ENCODE measurements at places on chromosomes 1 and 21.

GRCh38 chr1:218659911-218660677, 315.0 kb downstream of the TGFB2 start:
- no peak for DNase-seq

DNA sequence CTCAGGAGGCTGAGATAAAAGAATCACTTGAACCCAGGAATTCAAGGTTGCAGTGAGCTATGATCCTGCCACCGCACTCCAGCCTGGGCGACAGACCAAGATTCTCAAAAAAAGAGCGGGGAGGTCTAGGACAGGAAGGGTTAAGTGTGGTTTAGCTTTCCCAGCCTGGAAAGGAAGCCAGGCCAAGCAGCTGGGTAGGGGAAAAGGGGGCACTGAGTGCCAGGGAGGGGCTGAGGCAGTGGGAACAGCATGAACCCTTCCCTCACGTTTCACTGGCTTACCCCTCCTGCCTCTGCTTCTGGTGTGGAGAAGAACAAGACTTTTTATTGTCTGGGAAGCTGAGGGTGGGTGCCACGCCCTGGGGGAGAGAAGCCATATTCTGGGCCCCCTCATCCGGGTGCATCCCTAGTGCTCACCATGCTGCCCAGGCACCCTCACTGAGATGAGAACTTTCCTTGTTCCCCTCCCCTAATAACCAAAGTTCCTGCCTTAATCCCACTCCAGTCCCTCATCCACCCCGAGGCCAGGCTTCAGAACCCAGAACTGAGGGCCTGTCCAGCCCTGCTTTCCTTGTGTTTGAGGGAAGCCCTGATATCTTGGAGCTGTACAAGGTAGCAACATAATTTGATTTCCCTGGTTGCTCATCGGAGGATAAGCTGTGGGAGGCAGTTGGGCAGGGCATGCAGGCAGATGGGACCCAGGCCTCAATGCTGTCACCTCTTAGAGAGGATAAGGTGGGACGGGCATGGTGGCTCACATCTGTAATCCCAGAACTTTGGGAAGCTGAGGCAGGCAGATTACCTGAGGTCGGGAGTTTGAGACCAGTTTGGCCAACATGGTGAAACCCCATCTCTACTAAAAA, 2.0 kb upstream of the LMNA start:
- DNase-seq = no peak

GRCh38 chr1:67824766-67825165, 8.5 kb downstream of the GNG12 start:
- no peak for DNase-seq

DNA sequence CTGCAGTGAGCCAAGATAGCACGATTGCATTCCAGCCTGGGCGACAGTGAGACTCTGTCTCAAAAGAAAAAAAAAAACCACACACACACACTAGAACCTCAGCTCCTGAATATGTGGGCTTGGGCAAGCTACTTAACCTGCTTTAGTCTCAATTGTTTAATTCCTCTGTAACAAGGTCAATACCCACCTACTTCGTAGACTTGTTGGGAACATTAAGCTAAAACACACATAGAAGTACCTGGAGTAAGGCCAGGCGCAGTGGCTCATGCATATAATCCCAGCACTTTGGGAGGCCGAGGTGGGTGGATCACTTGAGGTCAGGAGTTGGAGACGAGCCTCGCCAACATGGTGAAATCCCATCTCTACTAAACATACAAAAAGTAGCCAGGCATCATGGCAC, 77.1 kb downstream of the CLSTN1 start:
- DNase-seq = no peak

GRCh38 chr1:202615501-202616354, 94.5 kb downstream of the SYT2 start:
- DNase-seq = peak; percentile 95

DNA sequence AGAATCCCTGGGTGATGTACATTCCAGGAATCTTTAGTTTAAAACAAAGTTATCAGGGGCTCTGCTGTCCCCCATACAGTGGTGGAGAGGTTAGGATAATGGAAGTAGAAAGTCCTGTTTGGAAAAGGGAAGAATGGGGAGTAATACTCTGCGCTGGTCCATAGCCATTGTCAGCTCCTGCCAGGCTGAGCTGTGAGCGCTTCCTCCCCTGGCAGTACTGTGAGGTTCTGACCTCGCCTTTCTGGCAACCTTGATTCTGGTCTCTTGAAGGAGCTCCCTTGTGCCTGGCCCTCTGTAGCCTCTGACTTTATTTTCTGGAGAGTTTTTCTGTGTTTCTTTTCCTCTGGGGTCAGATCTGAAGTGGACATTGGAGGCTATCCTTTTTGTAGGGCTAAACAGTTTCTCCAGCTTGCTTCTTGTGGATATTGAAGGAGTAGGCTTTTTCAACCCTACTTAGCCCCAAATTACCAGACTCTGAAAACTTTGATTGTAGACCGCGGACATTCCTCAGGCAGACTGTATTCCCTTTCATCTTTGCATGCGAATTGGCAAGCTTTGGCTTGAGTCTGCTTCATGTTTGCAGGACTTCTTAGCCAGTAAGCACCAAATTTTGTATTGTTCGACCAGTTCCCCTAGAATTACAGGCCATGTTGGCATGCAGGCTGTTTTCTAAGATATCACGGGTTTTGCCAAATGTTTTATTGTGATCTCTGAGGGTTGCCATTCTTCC, 13.8 kb downstream of the UBE4B start:
- DNase-seq = no peak

DNA sequence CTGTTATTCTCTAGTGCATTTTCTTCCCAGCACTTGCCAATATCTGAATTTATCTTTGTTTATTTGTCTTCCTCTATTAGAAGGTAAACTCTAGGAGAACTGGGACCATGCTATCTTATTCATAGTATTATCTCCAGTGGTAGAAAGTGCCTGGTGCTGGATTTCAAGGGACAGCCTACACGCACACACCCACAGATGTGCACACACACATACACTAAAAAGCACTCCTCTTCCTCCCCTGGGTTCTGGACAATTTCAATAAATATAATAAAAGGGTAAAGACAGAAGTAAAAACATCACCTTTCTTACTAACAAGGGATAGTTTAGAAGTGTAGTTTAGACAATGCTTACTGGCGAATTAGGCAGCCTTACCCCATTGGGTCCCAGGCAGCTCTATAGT, 28.5 kb upstream of the USP24 start:
- no peak for DNase-seq

GRCh38 chr1:172040466-172040865, 199.2 kb downstream of the DNM3 start:
- no peak for DNase-seq

- no peak for DNase-seq
Measured at GRCh38 chr1:93977598-93977945, 68.3 kb upstream of the GCLM start.

- DNase-seq = no peak
Measured at GRCh38 chr21:36716836-36717235, 17.9 kb downstream of the SIM2 start.

DNA sequence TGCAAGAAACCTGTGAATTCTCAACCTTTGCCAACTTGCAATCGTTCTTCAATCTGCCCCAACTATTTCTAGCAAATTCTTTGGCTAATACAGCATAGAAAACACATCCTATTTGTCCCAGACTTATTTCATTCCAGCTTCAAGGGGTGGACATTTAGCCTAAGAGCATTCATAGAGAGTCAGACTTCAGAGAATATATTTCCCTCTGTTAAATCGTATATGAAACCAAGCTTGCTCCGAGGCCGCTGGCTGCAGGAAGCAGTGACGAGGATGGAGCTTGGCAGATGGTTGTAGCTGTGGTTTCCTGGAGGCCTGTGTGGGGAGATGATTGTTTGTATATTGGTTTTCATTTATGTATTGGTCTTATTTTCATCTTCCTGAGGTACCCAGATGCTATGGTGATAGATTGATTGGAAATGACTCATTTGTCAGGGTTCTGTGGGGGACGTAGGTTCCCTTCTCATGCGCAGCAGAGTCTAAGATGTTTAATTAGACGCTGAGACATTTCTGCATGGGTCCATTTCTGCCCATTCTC, 26.1 kb downstream of the MAN1C1 start:
- peak; percentile 44 for DNase-seq

DNA sequence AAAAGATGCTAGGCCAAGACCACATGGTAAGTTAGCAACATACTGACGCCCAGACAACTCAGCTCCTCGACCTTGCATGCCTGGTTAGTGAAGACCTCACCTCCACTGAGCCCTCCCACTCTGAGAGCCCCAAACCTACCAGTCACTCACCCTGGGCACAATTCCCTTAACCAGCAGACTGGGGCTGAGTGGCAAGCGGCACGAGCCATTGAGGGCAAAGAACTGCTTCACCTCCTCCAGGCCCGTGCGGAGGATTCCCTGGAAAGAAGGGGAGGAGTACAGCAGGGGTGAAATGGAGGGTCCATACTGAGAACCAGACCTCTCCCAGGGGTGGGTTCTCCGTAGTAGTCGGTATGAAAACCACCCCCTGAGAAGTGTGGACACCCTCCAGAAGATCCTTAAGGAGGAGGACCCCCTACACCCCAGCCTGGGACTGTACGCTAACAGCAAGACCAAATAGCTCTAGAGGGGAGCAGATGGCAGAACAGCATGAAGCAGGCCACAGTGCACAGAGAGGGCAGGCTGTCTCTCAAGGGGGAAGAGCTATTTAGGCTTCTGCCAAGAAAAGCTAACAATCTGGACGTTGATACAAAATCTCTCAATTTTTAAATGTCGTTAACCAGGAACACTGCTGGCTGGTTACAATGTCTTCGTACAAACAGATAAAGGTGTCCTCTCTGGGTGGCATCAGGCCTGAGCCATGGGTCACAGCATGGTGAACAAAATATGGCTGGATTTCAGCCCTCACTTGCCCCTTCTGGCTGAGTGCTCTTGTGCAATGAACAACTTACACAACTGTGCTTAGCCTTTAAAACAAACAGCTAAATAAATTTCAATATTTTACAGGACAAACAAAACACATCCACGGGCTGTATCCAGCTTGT, 31.0 kb upstream of the PPP1R15B start:
- DNase-seq = no peak

DNA sequence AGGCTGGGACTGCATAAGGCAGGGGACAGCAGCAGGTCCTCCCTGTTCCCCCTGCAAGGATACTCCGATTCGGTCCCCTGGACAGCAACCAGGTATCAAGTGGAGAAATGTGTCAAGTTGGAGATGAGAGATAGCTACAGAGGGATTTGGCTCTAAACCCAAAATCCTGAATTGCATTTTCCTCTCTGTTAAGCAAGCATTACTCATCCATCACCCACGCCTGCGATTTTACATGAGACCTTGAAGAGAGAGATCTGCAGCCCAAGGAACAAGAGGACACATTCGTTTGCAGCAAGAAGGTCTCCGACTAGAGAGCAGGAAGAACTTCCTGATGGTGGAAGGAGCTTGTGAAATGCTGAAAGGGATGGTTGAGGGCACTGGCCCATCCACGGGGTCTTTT, 21.9 kb downstream of the SYT2 start:
- DNase-seq = no peak

- peak; percentile 95 for DNase-seq
Measured at GRCh38 chr1:247500865-247501264, 35.4 kb downstream of the OR2C3 start.

GRCh38 chr1:239483391-239483790, 97.0 kb downstream of the CHRM3 start:
- DNase-seq = no peak

DNA sequence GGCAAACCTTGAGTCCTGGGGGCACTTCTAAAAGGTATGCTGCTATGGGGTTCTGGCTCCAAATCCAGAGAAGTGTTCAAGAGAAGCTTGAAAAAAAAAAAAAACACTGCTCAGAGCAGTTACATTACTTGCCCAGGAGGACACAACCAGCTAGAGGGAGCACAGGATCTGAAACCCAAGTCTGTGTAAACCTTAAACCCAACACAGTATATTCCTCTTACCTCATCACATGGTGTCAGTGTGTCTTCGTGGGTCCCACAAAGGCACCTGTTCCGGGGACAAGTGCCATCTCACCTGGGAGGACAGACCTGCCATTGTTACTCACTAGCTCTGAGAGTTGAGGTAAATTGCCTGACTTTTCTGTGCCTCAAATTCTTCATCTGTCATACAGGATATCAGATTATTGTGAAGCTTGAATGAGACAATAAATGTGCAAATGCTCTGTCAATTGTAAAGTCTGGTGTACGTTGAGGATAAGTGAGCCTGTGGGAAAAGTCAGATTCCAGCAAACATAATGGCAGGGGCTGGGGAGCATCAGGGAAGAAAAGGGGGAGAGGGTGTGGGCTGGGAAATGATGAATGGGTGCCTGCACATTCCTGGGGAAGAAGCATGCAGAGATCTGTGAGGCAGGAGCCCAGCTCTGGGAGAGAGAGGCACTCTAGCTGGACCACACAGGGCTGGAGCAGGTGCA, 170.4 kb upstream of the ZC3H12A start:
- no peak for DNase-seq

DNA sequence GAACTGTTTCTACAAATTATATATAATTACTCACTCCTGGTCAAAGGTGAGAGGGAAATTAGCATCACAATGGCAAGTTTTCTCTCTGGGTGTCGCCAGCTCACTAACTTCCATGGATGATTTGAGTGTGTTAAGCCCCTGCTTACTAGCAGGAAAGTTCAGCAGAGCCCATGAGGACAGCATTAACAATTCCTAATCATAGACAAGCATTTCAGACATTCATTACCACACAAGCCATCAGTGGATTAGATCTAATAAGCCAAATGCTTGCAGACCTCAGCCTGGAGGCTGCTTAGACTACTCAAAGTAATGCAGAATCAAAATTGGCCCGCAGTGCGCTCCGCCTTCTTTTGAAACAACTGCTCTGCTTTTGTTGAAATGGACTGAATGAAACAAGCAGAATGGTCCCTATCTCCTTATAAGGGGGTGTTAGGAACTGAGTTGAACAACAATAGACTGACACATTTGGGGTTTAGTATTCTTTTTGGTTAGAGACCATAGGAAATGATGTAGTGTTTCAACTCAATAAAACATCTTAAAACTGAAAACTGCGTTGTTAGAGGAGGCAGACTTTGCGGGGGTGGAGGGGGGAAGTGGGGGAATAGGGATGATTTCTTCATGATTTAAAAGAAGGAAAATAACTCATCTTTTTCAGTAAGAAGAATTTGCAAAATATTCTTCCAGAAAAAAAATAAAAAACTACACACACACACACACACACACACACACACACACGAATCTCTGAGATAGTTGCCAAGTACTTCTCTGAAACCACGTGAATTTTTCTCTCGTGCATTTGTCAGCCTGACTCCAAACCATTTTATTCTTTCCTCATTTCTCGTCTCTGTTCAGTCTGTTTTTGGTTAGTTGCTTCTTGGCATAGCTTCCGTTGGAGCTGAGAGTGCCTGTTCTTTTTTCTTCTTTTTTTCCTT, 54.6 kb downstream of the GORAB start:
- DNase-seq = no peak

DNA sequence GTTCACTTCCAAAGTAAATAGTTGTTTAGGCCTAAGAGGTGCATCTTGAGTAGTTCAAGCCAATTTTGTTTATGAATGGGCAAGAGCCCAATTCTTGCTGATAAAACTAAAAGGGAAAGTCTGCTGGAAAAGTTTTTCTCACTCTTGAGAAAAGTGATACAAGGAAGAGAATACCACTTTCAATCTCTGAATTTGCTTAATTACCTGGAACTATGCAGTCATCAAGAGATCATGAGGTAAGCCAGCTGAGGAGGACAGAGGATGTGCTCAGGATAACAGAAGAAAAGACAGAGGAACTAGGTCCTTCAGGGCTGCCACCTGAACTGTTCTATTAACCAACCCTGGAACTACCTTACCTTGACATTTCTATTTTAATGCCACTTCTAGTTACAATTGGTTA, 42.2 kb downstream of the ILDR2 start:
- DNase-seq = no peak

Measured in AML-193 (cell line).